ENCODE measurements at places on chromosomes 3 and 15.

- DNase-seq, result peak; percentile 61
Measured at GRCh38 chr3:143951351-143951971, 20.2 kb upstream of the DIPK2A start.

DNA sequence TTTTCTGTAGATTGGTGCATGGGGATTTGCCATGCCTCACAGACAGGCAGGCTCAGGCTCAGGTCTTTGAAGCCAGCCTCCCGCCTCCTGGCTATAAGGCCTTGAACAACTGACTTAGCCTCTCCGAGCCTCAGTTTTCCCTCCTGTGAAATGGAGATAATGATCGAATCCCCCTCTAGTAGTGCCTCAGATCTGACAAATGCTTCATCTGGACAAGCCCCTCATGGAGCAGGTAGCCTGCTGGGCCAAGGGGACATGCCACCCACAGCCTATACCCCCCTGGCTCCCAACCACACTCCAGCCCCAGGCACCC is 68.1 kb upstream of the LCTL start:
- no peak for DNase-seq

GRCh38 chr3:66441129-66441528 is 59.7 kb downstream of the LRIG1 start:
- peak; percentile 61 for DNase-seq

DNA sequence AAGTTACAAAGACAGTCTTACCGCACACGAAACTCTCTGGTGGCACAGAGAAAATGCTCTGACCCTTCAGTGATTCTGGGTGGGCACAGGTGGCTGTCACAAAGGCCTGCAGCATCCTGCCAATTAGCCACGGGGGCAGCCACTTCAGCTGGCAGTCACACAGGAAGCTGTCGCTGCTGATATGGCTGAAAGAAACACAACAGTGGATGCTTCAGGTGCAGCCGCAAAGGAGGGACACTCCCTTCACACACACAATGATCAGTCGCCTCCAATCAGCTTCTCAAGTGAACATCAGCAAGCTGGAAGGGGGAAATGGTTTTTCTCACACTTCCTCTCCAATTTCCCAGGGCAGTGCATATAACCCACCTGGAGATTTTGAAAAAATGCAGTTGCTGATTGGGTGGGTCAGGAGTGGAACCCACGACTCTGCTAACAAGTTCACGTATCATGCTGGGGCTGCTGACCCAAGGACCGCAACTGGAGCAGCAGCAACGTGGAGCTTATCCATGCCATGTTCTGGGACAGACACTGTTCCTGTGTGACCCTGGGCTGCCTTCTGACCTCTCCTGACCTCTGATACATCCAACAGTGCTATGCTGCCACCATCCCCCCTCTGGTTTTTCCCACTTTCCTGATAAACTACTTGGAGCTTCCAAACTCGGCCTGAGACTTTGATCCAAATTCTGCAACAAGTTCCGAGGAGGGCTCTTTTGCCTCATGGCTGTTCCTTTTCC is 106.6 kb downstream of the LRIG1 start:
- no peak for DNase-seq

GRCh38 chr3:41357271-41357670 is 158.0 kb downstream of the CTNNB1 start:
- DNase-seq, result no peak

GRCh38 chr15:74543583-74543982 is 2.6 kb downstream of the ARID3B start:
- DNase-seq, result no peak

DNA sequence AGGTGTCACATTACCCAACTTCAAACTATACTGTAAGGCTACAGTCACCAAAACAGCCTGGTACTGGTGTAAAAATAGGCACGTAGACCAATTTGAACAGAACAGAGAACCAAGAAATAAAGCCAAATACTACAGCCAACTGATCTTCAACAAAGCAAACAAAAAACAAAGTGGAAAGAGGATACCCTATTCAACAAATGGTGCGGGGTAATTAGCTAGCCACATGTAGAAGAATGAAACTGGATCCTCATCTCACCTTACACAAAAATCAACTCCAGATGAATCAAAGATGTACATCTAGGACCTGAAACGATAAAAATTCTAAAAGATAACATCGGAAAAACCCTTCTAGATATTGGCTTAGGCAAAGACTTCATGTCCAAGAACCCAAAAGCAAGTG is 13.1 kb downstream of the PEAK1 start:
- no peak for DNase-seq

GRCh38 chr15:95987299-95987698 is 343.2 kb upstream of the NR2F2 start:
- no peak for DNase-seq

DNA sequence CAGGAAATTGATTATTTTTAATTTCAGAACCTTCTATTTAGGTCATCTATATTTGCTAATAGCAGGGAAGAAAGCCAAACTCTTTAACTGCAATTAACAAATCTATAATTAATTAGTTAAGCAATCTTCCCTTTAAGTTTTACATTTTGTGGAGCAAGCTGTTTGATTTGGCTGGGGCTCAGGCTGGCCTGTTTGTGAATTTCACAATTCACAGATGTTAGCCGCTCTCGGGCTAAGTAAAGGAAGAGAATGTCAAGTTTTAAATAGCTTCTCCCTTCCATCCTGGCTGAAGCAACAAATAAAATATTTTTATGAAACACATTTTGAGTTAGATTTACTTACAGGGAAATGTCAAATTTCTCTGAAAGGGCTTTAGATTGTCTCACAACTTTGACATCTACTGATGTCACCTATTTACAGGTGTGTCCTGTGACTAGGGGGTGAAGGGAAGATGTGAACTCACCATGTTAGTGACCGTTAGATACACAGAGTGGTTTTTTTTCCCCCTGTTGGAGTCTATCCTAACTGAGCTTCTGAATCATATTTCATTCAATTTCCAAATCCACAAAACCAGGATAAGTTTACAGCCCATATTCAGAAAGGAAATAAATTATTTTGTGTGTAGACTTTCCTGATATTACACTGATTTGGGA is 1.3 kb upstream of the TP63 start:
- peak; percentile 35 for DNase-seq

GRCh38 chr3:67037615-67038014 is 39.5 kb downstream of the KBTBD8 start:
- peak; percentile 17 for DNase-seq

GRCh38 chr15:42482701-42483100 is 8.2 kb downstream of the ZNF106 start:
- DNase-seq, result no peak

- no peak for DNase-seq
Measured at GRCh38 chr15:76431971-76432370, 95.4 kb downstream of the ISL2 start.

GRCh38 chr3:172550347-172550943 is 27.2 kb upstream of the TNFSF10 start:
- DNase-seq, result peak; percentile 96

- no peak for DNase-seq
Measured at GRCh38 chr3:150582620-150583019, 20.5 kb upstream of the SELENOT start.

GRCh38 chr15:74399100-74399499 is 31.7 kb upstream of the CYP11A1 start:
- no peak for DNase-seq

DNA sequence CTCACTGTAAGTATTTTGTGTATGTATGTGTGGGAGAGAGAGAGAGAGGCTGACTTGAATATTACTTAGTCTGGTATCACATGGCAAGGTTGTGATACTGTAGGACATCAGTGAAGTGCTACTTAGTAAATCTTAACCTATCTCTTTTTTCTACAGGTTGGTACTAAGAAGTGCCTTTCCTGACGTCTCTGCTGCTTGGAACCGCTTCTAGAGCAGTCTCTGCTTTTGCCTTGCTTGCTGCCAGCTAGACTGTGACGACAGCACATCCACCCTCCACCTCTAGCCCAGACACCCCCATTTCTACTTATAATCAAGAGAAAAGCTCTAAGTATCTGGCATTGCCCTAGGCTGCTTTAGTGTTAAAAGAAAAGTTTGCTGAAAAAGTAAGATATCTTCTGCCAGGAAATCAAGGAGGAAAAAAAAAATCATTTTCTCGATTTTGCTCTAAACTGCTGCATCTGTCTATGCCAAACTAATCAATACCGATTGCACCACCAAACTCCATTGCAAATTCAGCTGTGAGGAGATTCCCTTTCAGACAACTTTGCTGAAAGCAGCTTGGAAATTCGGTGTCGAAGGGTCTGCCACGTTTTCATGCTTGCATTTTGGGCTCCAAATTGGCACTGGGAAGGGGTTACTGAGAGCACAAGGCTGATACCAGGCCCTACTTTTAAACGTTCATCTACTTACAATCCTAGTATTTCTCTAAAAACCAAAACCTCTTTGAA is 30.7 kb downstream of the MBNL1 start:
- DNase-seq, result no peak

- no peak for DNase-seq
Measured at GRCh38 chr3:140763532-140763931, 85.7 kb downstream of the TRIM42 start.

DNA sequence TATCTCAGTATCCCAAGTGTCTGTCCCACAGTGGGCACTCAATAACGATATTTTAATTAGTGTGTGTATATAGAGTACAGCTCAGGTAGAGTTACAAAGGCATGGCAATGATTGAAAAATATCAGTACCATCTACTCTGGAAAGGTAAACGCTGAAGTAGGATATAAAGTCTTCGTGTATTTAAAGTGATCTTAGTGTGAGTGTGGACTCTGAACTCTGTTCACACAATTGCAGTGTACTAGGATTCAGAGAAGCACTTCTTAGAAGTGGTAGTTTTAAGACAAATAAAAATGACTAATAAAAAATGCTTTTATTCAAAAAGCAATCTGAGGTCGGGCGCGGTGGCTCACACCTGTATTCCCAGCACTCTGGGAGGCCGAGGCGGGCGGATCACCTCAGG is 62.9 kb upstream of the RAP2B start:
- no peak for DNase-seq

DNA sequence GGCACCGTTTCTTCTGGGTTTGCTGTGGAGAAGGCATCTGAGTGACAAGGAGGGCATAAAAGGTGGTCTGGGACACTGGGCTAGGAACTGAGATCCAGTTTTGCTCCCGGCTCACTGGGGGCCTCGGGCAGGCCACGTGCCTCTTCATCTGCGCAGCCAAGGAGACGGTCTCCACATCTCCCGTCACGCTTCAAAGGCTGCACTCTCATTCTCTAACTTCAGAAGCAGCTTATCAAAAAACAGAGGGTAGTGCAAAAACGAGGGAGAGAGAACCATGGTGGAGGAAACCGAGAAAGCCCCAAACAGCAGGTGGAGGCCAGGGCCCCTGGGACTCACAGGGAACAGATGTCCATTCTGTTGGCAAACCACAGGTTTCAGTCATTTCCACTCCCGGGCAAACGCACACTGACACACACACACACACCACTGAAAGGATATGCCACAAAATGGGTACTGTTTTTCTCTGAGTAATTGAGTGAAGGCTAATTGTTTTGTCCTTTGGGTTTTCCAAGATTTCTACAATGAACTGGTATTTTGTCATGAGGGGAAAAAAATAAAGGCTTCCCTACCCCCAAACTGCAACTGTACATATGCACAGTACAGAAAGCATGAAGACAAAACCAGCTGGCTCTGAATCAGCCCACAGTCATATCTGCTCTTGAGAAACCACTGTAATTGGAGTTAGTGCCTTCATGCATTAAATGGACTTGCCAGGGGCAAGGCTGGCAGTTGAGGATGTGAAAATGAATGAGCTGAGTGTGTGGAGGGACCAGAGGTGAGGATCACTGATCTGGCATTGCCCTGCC is 71.9 kb downstream of the MGLL start:
- DNase-seq, result peak; percentile 94

DNA sequence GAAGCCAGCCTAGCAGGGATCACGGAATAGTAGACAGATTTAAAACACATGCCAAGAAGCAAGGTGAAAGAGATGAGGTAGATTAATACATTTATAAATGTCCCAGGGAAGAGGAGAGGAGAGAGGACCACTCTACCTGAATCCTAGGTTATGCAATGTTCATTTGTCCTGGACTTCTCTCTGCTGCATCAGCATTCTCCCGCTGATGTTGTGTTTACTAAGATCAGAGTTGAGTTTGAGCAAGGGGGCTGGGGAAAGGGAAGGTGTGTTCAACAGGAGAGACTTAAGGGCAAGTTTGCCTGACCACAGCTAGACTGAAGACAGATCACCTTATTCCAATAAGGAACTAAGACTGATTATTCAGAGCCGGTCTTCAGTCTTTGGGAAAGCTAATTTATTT is 1.1 kb upstream of the KPNA1 start:
- no peak for DNase-seq

DNA sequence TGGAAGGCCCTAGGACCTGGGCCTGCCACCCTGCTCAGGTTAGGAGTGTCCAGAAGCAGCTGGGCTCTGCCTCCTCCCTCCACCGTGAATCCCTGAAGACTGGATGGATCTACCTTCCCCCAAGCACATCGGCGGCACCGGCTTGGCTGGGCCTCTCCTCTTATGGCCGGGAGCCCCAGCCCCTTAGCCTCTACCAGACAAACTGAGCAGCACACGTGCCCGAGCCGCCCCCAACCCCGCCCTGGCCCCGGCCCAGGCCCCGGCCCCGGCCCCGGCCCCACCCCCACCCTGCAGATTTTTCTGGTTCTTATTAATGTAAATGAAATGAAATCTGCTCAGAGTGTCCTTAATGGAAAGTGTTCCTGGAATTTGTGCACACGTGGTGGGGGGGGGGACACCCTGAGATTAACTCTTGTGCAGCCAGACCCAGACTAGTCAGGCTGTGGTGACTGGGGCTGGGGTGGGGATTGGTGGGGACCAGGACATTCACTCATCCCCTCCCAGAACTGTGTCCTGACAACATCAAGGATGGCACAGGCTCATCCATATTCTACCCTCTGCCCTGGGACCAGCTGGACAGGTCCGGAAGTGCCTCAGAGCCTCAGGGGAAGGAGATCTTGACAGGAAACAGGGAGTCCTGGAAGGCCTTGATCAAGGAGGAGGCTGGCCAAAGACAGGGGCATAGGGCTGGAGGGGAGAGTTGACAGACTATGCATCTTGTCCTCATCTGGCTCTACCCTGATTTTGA is 30.9 kb upstream of the SEMA3F start:
- no peak for DNase-seq

GRCh38 chr3:177041021-177041729 is 156.1 kb downstream of the TBL1XR1 start:
- peak; percentile 90 for DNase-seq

DNA sequence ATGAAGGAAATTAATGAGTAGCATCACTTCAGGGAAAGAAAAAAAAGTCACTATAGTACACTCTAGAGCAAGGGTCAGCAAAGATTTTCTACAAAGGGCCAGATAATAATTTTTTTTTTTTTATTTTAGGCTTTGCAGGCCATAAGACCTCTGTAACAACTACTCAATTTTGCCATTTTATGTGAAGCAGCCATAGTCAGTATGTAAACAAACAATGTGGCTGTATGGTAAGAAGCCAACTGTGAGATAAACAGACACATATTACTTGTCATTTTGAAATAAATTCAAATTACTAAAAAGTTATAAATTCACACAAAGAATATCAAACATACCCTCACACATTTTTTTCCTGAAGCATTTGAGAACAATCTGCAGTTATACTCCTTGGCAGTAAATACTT is 40.6 kb downstream of the SCAPER start:
- DNase-seq, result no peak

DNA sequence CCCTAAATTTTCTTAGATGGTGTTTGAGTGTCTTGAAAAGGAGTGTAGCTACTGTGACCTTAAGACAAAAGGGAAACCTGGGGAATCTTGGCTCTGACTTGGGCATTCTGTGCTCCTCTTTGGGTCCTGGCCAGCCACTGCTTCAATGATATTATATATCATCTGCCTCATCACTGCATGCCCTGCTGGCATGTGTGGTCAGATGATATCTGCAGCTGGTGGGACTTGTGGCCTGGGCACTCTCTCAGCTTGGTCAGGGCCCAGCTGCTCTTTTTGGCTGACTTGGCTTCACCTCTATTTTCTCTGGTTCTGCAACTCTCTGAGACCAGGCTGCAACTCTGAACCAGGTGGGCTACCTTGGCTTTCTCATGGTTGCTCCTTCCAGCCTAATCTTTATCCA is 446.1 kb upstream of the RARB start:
- DNase-seq, result no peak

Data from fibroblast of mammary gland (primary cell).